Prostate gland (tissue), 2 donors: ENCODE measurements at places on chromosomes 11 and 22.

DNA sequence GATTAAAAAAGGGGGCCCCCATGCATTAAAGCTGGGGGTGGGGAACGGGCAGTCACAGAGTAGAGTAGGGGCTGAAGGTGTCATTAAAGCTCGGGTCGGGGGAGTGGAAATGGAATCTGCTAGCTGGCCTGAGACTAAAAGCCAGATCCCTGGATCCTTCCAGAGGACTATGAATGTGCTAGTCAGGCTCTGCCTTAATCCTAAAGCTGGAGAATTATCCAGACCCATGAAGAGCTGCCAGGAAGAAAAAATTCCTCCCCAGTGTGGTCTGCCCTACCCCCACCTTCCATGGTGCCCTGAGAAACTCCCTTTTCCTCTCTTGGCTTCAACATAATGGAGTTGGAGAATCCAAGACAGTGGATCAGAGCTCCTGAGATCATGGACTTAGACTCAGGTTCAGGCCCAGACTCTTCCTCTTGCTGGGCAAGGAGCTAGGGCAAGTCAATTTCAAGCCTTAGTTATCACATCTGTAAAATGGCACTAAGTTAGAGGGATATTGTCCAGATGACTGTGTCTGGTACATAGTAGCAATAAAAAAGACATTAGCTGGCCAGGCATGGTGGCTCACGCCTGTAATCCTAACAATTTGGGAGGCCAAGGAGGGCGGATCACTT, 24.0 kb upstream of the SMTN start:
- no peak for DNase-seq

DNA sequence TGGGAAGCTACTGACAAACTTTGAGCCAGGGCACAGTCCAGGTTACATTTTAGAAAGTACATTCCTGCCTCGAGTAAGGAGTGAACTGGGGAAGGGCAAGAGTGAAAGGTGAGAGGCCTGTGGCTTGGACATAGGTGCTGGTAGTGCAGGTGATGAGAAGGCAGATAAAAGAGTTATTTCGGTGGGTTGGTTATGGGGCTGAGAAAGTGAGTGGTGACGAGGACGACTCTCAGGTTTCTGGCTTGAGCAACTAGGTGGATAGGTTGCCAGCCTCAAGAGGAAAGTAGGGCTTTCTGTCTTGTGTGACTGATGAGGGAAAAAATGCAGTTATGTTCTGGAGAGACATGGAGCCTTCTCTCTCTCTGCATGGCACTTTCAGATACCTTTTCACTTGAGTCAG, 3.7 kb downstream of the POLR2F start:
- DNase-seq, result no peak

DNA sequence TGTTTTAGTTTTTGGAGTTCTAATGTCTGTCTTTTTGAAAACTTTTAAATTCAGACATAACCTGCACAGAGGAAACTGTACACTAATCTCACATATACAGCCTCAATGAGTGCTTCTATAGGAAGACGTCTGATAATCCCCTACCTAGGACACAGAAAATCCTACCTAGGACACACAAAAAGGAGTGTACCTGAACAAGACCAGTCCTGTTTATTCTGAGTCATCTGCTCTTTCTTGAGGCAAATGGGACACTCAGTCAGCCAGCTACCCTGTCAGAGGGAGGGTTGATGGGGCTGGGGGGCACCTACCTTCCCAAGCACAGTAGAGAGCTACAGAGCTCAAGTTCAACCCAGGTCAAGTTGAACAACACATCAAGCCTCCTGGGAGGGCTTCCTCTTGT, 346.6 kb upstream of the NCAM1 start:
- no peak for DNase-seq

GRCh38 chr22:44171561-44171960, 9.2 kb upstream of the PARVG start:
- DNase-seq, result no peak
